NCI-H1048 (cell line): ENCODE measurements at places on chromosomes 12 and 14.

DNA sequence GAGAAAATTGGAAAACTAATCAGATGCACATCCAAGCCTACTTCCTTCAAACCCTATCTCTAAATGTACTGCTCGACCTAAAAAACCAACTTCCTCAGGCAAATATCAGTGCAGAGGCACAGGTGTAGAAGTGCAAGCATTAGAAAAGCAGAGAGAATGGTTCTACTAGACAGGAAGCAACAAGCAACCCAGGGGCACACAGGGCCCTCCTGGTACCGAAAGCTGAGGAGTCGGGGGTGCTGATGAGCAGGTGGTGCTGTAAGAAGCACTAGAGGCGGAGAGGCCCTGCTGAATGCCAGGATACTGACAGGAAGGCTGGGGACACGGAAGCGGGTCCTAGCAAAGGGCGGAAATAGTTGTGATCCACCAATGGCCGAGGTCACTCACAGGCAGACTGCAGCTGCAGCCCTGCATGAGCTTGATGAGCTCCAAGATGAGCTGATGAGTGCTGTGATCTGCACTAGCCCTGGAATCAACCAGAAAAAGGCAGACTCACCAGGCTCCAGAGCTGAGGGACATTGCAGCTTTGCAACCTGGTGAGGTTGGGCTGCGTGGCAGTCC, 85.9 kb downstream of the TTC7B start:
- DNase-seq = no peak

DNA sequence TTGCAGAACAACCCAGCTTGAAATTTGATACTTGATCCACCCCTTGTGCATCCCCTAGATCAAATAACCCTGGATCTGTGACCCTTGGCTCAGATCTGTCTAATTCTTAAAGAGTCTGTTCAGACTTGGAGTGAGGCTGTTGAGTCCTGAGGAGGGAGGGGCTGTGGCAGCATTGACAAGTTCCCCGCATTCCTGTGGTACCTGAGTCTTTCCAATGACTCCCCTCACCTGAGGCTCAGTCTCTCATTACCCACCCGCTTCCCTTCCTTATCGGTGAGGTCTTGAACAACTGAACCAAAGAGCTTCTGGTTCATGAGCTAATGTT, 16.1 kb upstream of the HDAC7 start:
- DNase-seq = no peak

GRCh38 chr12:71312768-71313403, 126.7 kb upstream of the LGR5 start:
- DNase-seq = no peak

DNA sequence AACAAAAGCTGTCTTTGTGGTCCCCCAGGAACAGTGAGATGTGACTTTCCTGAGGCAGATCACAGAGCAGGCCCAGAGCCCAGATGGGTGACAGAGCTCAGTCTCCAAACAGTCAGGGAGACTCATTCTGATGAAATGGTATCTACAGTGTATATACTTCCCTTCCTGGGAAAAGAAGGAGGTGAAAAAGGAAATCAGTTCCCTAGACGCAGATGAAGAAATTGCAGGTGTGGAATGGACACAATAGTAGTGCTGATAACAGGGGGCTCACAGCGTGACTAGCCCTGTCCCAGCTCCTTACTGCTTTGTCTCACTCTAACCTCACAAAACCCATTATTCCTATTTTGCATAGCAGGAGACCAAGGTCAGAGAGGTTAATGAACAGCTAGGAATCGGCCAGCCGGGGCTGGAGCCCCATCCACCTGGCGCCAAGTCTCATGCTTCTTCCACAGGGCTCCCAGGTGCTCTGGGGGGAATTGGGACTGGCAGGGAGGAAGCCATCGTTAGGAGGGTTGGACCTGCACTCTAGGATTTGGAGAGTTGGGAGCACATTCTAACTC, 11.9 kb downstream of the KCNH3 start:
- no peak for DNase-seq

DNA sequence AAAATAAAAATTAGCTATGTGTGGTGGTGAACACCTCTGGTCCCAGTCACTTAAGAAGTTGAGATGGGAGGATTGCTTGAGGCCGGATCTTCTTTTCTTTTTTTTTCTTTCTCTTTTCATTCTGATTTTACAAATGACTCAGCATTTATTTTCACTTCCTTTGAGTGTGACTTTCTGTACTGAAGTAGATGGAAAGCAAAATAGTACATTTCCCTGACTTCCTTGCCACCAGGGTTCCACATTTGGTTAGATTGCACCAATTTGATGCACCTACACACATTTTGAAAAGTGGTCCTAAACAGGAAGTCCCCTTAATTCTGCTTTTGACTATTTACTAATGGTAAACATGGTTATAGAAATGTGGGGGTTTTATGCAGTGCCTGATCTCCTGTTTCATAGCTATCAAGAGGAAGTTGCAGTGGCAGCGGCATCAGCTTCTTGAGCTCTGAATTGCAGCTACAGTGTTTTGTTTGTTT, 13.0 kb upstream of the LEMD3 start:
- no peak for DNase-seq

DNA sequence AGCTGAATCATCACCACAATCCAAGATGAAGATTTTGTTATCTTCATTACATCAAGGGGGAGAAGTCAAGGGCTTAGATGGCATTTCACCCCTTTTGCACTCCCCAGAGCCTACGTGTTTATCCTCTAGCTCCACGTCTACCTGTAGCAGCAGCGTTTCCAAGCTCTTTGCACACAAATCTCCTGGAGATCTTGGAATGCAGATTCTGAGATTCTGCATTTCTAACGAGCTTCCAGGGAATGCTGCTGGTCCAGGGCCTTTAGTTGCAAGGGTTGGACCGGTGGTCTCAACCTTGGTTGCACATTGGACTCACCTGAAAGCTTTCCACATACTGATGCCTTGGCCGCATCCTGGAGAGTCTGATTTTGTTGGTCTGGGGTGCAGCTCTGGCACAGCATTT, 49.5 kb upstream of the STON2 start:
- DNase-seq = no peak

- DNase-seq = no peak
These were observed 364.5 kb downstream of the PAWR start for GRCh38 chr12:79326222-79326621.

- DNase-seq = no peak
These were observed 1.9 kb downstream of the GALNT16 start for GRCh38 chr14:69261761-69262331.
